Activated T-cell treated with anti-CD3 and anti-CD28 coated beads for 1 hour (primary cell): ENCODE measurements at places on chromosomes 3 and 15.

DNA sequence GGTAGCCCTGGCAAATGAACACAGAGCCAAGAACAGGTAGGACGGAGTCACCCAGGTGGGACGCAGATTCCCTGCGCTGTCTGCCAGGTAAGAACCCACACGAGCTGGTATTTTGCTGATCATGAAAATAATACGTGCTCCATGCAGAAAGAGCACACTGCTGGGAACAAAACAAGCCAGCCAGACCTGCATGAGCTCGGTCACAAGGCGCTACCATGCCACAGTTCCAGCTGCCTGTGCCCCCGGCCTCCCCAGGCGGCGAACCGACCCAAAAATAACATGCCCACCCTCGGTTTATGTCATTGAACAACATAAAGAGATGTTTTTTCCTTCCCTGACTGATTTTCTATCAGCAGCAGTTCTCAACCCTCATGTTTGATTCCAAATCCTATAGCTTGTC is 25.8 kb downstream of the CYFIP1 start:
- no peak for DNase-seq

DNA sequence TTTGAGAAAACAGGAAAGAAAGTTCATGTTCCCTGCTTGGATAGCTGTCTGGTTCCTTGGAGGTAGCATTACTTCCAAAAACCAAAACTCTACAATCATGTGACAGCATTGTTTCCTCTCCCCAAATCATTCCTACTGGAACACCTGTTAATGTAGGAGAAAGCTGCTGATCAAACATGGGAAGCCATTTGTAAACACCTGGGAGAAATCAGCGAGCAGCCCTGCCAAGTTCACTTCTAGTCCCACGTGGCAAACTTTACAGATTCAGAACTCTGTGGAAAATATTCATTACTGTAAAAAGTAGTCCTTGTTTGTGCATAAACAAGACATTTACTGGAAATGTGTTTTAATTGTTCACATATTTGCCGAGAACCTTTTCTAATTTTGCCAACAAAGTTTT is 275.5 kb upstream of the AZI2 start:
- DNase-seq = no peak

GRCh38 chr15:68646156-68646555 is 67.4 kb downstream of the CORO2B start:
- no peak for DNase-seq

GRCh38 chr3:126307591-126308393 is 49.4 kb downstream of the KLF15 start:
- DNase-seq = no peak

- DNase-seq = no peak
These were observed 59.3 kb downstream of the C3orf85 start for GRCh38 chr3:109195815-109196214.
